ENCODE measurements at places on chromosomes 16 and 17.

DNA sequence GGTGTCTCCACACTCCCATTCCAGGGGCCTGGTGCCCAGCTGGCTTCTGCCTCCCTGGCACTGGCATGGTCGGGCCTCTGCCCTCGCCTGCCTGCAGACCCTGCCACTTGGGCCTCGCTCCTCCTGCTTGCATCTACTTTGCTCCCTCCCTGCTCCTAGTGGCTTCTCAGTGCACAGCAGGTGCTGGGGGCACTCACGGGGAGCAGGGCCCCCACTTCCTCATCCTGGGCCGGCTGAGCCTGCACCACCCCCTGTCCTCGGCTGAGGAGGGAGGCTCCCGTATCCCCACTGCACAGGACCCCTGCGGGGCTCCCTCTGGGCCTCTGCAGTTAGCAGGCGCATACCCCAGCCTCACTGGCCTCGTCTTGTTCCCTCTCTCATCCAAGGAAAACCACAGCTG lies 35.2 kb downstream of the CIBAR2 start:
- DNase-seq: no peak

DNA sequence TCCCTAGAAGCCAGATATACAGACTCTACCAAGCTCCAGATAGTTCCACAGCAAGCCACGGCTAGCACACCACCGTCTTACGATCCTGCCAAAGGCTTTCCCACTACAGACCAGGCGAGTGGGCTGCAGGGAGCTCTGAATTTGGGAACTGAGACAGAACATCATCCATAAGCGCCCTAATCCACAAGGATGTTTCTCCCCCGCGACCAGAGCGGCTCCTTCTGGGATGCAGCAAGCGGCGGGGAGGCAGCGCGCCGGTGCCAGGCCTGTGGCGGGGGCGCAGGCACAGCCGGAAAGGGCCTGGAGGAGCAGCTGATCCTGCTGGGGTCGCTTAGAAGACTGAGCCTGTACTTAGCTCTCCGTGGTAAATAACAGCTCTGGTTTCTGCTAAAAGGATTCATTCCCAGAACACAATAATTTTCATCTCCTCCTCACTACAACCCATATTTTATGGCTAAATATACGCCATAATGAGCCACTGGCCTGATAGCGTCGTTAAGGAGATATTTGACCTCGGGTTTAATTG lies 16.2 kb upstream of the FOXF1 start:
- no peak for DNase-seq

GRCh38 chr16:75466760-75467159 lies 2.3 kb upstream of the TMEM170A start:
- no peak for DNase-seq

DNA sequence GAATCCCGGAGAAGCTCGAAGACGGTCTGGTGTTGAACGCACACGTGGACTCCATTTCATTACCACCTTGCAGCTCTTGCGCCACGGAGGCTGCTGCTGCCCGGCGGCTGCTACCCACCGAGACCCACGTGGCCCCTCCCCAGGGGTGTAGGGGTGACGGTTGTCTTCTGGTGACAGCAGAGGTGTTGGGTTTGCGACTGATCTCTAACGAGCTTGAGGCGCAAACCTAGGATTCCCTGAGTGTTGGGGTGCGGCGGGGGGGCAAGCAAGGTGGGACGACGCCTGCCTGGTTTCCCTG lies 1.7 kb upstream of the CBX4 start:
- DNase-seq: no peak

DNA sequence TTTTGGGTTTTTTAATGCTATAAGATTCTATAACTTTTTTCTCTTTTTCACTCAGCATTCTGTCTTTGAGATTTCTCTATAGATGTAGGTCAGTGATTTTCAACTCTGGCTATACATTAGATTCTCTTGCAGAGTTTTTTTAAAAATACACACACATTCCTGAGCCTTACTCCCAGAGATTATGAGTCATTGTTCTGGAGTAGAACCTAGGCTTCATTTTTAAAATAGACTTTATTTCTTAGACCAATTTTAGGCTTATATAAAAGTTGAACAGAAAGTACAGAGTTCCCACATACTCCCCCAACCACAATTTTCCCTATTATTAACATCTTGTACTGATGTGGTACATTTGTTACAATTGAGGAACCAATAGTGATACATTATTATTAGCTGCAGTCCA lies 63.3 kb downstream of the CYB561 start:
- no peak for DNase-seq

GRCh38 chr17:6994118-6994598 lies 1.7 kb upstream of the ALOX12 start:
- no peak for DNase-seq

DNA sequence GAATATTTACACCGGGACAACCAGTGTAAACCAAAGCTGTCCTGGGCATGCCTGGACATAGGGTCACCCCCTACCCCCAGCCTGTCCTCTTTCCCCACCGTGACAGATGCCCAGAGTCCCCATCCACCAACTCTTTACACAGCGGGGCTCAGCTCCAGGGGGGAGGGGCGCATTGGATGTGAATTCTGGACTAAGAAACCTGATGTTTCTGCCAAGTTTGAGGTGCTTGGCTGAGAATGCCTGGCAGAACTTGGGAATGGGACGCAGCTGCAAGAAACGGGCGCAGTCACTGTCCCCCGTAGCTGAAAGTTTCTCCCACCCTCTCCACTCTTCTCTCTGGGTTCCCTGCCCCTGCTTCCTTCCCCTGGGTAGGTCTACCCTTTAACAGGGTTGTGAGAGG lies 68.0 kb upstream of the CDC42EP4 start:
- DNase-seq: no peak

GRCh38 chr17:28319598-28319935 lies 567 bp downstream of the TMEM97 start:
- no peak for DNase-seq

- no peak for DNase-seq
These were observed 40.4 kb downstream of the TNRC6A start for GRCh38 chr16:24769806-24770205.

DNA sequence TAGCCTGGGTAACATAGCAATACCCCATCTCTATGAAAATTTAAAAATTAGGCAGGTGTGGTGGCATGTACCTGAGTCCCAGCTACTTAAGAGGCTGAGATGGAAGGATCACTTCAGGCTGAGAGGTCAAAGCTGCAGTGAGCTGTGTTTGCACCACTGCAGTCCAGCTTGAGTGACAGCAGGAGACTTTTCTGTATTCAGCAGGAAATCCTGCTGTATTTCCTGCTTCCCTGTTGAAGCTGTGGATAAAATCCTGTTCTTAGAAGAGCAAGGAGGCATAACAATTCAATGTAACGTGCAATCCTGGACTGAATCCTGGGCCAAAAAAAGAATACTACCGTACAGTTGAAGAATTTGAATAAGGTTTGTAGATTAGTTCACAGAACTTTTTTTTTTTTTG lies 62.2 kb downstream of the FBXL20 start:
- no peak for DNase-seq

DNA sequence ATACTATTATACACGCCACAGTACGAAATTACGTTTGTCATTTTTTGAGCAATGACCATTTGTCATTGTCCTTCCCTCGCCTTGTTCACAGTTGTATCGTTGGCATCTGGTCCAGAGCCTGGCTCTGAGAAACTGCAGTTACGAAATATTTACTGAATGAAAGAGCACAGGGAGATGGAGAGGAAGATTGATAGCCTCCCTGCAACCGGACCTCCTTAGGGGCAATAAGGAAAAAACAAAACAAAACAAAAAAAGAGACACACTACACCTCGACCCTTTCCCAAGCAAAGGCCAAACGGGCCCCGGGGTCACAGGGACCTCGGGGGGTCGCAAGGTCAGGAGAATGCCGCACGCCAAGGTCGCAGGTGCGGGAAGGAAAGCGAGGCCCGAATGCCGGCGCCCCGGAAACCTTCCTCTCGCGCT lies 857 bp downstream of the GOT2 start:
- no peak for DNase-seq

DNA sequence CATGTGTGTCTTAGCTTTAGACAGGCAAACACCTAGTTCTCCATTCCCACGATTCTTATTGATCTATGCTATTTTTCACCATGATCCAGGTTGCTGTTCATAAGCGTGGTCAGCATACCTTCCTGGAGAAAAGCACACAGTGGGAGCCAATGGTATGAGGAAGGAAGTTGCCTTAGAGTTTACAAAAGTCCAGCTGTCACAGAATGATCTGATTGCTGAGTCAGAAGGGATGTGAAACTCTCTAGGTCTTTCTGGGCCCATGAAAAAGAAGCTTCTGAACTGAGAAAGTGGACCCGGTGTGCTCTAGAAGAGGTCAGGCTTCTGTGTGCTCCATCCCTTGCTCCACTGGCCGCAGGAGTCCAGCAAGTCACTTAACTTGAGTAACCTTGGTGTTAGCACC lies 71.0 kb upstream of the CCL1 start:
- DNase-seq: no peak

GRCh38 chr17:15462976-15463772 lies 4.2 kb downstream of the CDRT4 start:
- no peak for DNase-seq

- peak; percentile 39 for DNase-seq
These were observed 43.4 kb downstream of the SLFN5 start for GRCh38 chr17:35286120-35286781.

DNA sequence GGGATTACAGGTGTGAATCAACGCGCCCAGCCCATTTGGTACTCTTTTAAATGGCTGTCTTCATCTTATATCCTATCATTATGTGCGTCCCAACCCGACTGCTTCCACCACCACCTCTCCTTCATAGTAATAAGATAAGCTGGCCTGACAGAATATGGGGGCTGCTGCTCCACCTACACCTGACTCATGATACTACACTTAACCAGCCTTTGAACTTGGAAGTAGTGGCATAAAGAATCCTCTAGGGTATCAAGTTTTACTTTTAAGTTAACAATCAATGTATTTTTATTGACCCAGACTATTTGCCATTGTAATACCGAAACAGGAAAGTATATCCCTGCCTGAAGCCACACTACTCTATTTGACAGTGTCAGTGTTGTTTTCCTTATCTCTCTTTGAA lies 18.8 kb downstream of the PDZD9 start:
- no peak for DNase-seq

- no peak for DNase-seq
These were observed 85.9 kb upstream of the TOB1 start for GRCh38 chr17:50952013-50952412.

DNA sequence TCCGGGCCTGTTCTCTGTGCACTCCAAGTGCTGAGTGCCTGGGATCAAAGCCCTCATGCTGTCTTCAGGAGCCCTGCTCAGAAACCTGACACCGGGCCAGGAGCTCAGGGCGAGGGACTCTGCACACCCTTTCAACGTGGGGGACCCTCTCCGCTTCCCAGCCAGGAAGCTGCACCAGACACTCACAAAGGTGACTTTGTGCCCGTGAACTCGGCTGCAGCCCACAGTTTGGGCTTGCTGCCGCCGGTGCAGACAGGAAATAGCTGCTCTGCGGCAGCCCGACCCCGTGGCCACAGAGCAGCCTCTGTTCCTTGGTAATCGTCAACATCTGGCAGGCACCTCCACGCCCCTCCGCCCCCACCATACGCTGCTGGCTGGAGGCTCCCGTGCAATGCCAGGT lies 93.4 kb upstream of the METRNL start:
- peak; percentile 53 for DNase-seq

- DNase-seq: peak; percentile 61
These were observed 27.1 kb downstream of the CDH13 start for GRCh38 chr16:82653550-82654511.

- no peak for DNase-seq
These were observed 73.4 kb upstream of the GNG13 start for GRCh38 chr16:873889-874288.
